ENCODE measurements at places on chromosomes 5 and 9.

- DNase-seq: no peak
Observed at GRCh38 chr5:1304033-1304432, 9.2 kb upstream of the TERT start.

GRCh38 chr9:136723362-136723976 is 11.1 kb downstream of the DIPK1B start:
- DNase-seq: no peak

- no peak for DNase-seq
Observed at GRCh38 chr5:108148715-108149139, 233.2 kb downstream of the FBXL17 start.

DNA sequence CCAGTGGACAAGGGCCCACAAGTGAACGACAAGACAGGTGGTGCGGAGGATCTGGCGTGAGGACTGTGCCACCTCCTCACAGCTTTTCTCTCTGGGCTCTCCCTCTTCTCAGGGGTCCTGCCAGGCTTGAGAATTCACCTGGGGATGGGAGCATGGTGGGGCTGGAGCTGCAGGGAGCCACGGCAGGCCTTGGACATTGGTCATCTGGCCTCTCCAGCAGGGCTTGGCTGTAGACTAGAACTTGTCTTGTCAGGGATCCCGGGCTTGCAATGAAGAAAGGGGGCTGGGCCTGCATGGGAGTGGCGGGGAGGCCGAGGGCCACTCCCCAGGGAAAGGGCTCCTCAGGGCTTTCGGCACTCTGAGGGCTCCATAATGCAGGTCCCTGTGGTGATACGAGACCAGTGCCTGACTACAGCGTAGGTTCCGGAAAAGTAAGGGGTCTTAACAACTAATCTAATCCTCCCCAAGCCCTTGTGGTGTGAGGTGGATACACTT is 126.7 kb downstream of the MACROH2A1 start:
- DNase-seq: no peak

DNA sequence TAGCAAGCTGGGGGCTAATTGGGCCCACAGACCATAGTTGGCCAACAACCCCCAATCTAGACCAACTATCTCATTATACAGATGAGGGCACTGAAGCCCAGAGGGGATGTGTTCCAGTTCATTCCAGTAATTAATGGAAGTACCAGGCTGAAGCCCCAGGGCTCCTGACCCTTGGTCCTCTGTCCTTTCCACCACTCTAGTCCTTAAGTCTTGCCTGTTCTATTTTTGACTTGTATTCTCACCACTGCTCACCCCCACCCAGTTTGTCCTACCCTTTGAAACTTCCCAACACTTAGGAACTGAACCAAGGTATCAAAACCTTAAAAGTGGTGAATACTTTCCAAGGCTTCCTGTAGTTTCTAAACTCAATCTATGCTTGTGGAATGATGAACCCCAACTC is 407.4 kb downstream of the ENC1 start:
- DNase-seq: no peak

GRCh38 chr5:122101636-122102285 is 23.7 kb upstream of the LOX start:
- DNase-seq: no peak

GRCh38 chr9:70801181-70801829 is 320.1 kb downstream of the TRPM3 start:
- no peak for DNase-seq

GRCh38 chr5:127595484-127596368 is 53.2 kb upstream of the CTXN3 start:
- DNase-seq: no peak

- no peak for DNase-seq
Observed at GRCh38 chr5:179427032-179427675, 81.9 kb upstream of the ADAMTS2 start.

GRCh38 chr9:136667940-136668760 is 5.4 kb downstream of the EGFL7 start:
- DNase-seq: no peak

DNA sequence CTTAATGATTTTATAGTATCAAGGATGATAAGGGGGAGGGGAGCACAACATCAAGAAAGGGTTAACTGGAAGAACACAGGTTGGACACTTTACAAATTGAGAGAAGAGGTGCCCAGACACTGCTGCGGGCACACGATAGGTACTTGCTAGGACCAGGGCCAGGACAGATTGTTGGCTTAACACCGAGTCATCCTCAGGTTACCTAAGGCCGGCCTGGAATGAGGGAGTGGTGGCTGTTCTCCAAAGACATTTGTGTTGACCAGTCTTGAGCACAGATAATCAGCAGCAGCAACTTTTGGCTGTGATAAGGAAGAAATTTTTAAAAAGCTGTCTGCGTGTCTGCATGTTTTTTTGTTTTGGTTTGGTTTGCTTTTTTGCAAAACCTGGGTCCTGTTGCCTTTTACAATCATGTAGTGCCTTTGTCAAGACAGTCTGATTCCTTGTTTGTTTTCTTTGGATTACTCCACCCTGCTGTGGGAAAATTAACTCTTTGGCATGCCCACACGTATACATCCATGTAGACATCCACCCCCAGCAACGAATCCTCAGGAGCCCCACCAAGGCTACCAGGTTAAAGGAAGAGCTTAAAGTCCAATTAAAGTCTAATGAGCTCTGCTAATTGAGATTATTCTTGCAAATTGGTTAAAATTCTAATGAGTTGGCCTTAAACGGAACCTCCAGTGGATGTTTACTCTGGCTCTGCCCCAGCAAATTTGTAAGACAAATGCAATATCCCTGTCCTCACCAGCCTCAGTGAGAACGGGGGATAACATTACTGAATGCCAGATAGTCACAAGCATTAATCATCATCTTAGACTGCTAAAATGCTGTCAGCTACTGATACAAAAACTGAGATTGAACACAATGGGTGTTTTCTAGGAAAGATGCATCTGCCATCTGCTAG is 382.3 kb downstream of the ACTL7B start:
- no peak for DNase-seq

DNA sequence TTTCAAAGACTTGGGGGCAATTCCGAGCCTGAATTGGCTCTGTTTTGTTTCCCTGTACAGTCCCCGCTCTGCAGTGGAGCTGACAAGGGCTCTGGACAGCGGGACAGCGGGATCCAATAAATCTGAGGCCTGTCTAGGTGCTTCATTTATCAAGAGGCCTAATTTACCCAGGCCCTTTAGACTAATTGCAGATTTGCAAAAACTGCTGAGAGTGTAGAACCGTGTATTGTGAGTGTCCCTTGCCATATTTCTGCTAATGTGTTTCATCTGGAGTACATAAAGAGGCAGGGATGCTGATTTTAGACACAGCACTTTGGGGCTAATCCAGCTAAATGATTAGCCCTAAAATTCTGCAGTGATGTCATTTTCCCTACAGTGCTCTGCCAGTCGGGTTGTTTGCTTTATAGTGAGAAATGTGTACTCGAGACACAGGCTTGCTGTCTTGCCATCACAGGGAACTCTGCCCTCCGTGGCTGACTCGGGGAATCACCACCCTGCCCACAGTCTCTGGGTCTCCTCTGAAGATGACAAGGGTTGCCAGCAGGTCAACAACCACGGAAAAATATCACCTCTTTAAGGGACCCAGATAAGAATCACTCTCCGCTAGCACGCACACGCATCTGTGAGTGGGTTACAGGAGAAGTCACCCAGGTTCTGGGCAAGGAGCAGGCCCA is 592.0 kb downstream of the BNC2 start:
- no peak for DNase-seq

GRCh38 chr9:5408596-5408995 is 29.1 kb downstream of the PLGRKT start:
- DNase-seq: no peak
